ENCODE measurements at places on chromosomes 1 and 21.

- no peak for DNase-seq
These were observed 92.4 kb upstream of the PGBD5 start for GRCh38 chr1:230518511-230518910.

GRCh38 chr21:37562920-37563640 lies 196.5 kb downstream of the DYRK1A start:
- peak; percentile 8 for DNase-seq

- DNase-seq, result no peak
These were observed 10.5 kb upstream of the IRF2BP2 start for GRCh38 chr1:234620272-234621126.

GRCh38 chr1:54980528-54981241 lies at the start of gene TMEM61:
Gene TMEM61, plus strand, starts transcription at chr1:54980628. Its CDS starts 438 bp downstream, at chr1:54981066.
- no peak for DNase-seq

DNA sequence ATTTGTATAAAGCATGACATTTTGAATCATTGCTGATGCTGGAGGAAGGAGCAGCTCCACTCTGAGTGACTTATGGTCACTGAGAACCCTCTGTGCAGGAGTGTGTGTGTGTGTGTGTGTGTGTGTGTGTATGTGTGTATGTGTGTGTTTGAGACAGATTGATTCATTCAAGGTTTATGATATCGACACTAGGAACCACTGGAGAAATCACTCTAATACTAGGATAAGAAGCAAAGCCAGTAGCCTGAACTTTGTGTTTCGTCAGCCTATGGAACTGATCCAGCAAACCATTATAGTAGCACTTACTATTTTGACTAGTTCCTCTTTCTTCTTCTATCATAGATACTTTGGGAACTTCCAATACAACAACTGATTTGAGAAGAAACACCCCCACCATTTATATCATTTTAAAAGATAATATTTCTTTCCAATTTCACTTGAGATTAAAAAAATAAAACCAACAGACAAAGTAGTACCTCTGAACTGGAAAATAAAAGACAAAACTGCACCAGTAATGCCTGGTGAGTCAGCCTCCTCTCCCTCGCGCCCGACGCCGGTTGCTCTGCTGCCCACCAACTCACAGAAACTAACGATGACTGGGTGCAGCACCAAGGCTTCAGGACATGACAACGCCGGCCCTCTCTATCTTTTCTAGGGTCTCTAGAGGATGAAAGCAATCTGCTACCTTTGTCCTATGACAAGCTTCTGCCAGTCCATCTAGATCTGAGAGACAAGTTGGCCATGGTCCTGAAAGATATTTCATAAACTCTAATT lies 20.9 kb downstream of the SLAMF1 start:
- no peak for DNase-seq

All from NCI-H446 treated with DMSO at 0.1 percent for 48 hours (cell line).